ENCODE measurements at places on chromosomes 6 and 20.

GRCh38 chr20:32649697-32650400 lies 23.9 kb downstream of the C20orf203 start:
- no peak for DNase-seq

DNA sequence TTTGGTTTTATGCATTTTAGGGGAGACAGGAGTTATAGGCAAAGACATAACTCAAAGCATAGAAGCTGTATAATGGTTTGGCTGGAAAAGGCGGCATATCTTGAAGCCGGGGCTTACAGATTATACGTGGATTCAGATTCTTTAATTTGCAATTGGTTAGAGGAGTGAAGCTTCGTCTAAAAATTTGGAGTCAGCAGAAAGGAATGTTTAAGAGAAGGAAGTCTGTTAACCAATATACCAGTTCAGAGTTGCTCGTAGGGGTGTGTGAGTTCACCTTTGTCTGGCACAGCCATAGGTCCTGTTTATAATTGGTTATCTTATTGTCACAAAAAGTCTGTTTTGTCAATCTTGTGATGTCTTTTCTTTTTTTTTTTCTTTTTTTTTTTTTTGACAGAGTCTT lies 8.9 kb downstream of the ARHGAP40 start:
- DNase-seq: no peak

DNA sequence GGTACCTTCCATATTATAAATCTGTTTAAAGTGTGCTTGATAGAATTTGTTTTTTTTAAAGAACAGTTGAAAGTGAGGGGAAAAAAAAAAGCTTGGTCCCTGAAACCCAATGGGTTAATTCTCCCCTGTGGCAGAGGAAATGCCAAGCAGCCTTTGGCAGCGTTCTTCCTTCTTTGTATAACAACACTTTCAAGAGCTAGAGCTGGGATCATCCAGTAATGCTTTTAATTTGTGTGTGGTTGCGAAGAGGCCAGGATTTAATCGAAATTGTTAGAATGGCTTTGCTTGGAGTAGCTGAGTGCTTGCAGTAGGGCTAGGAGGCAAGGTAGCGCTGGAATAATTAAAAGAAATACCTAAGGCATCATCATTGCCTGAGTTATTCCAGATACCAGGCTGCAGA lies 692.0 kb downstream of the DHX35 start:
- no peak for DNase-seq

DNA sequence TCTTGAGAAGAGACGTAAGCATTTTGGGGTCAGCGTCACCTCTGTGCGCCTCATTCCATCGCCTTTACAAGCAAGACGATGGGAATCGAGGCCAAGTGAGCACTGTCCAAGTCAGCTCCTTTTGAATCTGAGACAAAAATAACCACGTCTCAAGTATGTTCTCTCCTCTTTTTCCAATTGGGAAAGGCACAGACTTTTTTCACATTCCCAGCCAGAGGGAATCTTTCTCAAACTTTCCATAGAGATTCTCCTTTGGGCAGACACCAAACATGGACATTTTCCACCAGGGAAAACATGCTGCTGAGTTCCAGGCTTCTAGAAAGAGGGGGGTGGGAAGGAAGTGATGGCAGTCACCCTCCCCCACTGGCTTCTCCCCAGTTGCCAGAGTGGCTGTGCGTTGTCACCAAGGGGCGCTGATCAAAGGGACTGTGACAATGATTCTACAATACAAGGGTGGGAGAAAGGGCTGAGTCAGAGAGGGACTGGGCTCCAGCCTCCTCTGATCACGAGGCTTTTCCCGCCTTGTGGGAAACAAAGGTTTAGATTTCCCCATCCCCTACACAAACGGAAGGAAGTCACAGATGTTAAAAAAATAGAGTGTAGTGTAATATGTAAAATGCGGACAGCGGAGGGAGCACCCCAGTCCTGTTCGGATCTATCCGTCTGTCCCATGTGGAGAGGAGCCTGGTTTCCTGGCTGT lies 281.9 kb upstream of the RNF24 start:
- no peak for DNase-seq

DNA sequence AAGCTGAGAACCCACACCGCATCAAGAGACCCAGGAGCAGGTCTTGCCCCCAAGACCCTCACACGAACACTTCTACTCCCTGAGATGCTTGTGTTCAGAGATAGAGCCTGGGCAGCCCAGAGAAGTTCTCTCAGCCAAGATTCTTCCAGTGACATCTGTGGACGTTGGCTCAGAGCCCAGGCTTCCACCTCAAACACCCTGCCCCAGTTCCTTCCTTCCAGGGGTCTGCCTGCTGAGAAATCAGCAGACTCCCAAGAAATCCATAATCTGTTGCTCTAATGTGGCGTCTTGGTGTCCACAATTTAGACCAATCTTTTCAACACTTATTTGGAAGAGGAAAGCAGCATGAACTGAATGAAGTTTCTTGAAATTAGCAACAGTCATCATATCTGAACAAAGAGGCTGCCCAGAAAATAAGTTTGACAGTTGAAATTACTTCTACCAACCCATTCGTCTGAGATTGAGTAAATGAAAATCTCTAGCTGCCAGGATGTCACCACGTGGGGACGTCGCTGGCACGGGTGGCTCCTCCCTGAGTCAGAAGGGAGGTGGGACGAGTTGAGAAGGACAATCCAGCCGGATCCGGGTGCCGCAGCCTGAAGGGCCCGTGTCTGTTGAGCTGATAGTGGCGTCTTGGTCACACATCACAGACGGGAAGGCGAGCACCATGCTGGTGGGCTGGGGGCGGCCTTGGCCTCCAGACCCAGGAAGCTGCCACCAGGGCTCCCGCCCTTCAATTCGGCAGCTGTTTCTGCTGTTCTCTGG lies 400.9 kb downstream of the TAF4 start:
- no peak for DNase-seq

DNA sequence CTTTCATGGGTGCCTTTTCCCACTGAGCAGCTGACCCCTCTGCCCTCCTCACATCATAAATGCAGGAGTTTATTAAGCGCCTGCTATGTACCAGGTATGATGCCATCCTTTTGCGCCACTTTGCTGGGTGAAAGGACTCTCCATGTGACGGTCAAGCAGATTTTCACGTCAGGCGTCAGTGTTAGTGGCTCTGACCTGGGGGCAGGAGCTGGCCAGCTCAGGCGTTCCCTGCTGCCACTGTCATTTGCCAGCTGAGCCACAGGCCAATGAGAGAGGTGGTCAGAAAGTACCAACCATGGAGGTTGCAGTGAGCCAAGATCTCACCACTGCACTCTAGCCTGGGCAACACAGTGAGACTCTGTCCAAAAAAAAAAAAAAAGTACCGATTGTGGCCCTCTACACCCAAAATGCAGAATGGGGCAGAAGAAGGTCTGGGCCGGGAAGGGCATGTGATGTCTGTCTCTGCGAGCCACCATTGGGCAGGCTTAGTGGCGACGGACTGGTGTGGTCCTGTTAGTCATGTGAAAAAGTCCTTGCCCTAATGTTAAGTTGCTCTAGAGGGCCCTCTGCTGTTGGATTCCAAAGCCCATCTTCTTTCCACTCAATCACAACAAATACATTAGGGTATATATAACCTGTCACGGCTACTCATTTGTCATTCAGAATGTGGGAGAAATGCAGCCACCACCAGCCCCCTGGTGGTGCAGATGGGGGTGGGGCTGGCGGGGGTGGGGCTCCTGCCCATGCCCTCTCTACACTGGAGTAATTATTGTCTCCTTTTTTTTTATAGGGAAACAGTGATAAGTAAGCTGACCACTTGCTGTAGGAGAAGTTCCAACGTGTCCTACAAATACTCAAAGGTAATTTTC lies 18.4 kb upstream of the SLC22A1 start:
- DNase-seq: no peak

GRCh38 chr6:119587537-119587936 lies 238.0 kb upstream of the MAN1A1 start:
- DNase-seq: no peak

Data from glomerular endothelial cell (primary cell).